ENCODE measurements at places on chromosomes 5 and 9.

DNA sequence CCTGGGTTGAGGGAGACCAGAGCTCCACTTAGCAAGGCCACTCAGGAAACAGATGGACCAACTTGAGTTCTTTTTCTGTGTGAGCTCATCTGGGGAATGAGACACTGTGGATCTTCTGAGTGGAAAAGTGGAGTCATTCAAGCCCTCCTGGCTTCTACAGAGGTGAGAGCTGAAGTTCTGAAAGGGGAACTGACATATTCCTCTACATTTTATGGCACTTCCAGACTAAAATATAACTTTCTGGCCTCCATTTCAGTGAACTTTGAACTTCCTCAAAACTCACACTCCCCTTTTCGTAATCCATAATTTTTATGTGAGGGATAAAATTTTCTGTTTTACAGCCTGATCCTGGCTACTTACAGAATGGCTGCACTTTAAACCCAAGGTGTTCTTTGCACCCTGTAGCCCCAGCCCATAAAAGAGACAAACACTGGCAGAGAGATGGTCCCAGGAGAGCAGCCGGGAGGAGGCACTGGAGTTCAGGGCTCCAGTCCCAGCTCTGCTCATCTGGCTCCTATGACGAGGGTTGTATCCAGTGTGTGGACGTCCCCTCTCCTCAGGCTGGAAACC lies 10.8 kb downstream of the SPAAR start:
- DNase-seq, result no peak

GRCh38 chr9:114789006-114789405 lies 16.8 kb downstream of the TNFSF15 start:
- DNase-seq, result no peak

DNA sequence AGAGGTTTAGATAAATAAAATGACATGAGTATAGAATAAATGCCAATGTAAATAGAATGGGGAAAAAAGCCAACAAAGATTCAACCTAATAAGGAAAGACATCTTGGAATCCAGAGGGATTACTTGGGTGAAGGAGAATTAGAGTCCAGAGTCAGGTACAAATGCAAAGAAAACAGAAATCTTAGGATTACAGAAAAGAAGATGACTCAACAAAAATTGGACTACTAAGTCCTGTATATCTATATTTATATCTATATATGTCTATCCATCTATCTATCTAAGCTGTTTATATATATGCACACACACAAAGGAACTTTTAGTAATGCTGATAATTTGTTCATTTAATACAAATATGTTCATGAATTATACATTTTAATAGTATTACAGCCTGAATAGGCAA lies 27.6 kb downstream of the FAM174A start:
- no peak for DNase-seq

GRCh38 chr9:18666986-18667772 lies 193.2 kb downstream of the ADAMTSL1 start:
- no peak for DNase-seq

- no peak for DNase-seq
Measured at GRCh38 chr5:108028412-108028811, 353.5 kb downstream of the FBXL17 start.

- no peak for DNase-seq
Measured at GRCh38 chr9:88076286-88077070, 61.8 kb downstream of the SPATA31C2 start.

DNA sequence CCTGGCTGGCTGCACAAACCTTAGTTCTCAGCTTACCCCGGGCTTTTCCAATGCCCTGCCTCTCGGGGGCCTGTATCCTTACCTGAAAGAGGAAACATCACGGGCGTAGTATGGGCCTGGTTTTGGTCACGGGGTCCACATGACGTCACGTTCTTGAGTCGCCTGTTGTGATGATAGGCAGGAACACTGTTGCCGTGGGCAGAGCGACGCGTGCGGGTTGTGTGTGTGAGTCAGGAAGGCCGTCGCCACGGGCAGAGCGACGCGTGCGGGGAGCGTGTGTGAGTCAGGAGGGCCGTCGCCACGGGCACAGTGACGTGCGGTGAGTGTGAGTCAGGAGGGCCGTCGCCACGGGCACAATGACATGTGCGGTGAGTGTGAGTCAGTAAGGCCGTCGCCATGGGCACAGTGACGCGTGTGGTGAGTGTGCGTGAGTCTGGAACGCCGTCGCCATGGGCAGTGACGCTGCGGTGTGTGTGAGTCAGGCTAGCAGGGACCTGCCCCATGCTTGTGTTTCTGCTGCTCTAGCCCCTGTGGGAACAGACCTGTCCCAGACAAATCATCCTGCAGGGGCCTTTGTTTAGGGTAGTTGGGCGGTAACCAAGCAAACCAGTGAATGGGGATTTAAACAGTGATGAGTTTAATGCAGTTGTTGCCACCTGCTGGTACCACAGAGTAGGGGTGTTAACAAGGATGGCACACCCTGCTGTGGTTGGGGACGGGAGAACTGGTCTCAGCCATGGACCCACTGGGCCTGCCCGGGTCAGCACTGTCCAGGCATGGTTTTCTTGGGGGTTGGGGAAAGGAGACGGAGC lies 19.8 kb downstream of the TRIP13 start:
- peak; percentile 54 for DNase-seq
